ENCODE measurements at places on chromosomes 3 and 15.

- DNase-seq = no peak
These were observed 21.9 kb downstream of the OSTN start for GRCh38 chr3:191220908-191221307.

- no peak for DNase-seq
These were observed 17.3 kb downstream of the CACNA2D3 start for GRCh38 chr3:54139630-54140029.

- no peak for DNase-seq
These were observed 110.3 kb downstream of the MYLK start for GRCh38 chr3:123773681-123774431.

DNA sequence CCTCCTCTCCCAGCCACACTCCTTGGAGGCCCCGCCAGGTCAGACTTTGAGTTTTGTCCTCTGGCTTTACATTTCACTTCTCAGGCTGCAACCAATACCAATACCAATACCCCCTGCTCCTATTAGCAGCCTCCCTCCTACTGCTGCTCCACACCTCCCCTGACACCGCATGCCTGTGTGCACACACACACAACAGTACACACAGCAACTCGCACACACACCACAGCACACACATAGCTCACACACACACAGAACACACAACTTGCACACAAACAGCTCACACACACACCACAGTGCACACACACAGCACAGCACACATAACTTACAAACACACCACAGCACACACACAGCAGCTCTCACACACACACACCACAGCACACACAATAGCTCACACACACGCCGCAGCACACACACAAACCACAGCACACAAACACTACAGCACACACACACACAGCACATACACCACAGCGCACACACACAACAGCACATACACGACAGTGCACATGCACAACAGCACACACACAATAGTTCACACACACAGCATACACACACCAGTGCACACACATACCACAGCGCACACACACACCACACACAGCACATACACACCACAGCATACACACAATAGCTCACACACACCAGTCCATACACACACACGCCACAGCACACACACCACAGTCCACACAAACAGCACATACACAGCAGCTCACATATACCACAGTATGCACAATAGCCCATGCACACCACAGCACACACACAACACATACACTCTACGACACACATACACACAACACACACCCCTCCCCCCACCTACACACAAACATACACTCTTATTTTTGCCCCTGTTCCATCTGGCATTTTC, 204.7 kb downstream of the UACA start:
- DNase-seq = no peak

DNA sequence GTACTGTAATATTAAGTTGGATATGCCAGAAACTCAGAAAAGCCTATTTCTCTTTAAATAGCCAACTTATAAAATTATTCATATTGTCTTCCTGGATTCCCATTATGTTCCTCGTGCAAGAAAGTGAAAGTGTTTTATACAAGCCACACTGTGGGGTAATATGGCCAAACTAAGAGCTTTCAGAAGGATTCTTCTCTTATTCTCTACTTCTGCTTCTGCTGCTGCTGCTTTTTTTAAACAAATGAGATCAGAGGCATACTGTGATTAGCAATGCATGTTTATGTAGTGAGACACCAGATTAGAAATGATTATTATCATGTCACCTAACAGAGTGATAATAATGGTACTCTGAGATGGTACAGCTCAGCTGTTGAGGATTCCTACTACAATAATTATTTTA, 1026.5 kb upstream of the CFAP20DC start:
- no peak for DNase-seq

DNA sequence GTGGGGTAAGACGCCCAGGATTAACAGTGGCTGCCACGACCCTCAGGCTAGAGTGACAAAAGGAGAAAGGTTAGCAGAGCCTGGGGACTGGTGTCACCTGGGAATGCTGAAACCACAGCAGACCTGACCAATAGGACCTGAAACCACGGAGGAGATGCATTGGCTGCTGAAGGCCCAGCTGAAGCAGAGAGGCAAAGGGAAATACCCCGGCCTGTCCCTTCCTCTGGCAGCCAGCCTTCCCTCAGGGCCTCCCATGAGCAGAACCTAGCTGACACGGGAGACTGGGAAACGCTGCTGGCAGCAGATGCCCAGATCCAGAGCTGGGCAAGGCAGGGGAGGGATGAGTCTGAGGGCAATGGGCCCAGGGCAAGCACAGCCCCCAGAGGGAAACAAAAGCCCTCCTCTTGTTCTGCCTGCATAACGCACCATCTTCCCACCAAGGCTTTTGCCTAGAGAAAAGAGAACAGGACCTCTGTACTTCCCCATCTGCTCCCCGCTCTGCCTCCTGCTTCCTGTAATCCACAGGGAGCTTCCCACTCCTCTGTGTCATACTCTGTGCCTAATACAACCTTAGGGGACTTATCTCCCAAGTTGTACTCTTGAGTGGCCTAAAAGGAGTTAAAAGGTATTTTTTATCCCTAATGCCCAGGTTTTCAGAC, 216.2 kb downstream of the ABHD5 start:
- no peak for DNase-seq

DNA sequence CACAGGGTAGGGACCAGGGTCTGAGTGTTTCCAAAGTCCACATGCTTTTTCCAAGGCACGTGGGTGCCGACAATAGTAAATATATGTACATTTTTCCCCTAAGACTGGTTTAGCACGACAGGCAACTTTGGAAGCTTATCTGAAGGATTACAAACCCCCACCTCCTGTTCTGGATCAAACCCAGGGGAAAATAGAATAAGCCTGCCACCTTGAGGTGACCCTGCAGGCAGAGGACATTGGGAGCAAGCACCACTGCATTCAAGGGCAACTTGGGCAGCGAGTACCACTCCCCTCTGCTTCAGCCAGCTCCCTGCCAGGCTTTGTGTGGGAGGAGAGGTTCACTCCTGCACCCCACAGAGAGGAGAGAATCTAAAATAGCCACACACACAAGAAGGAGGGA, 44.8 kb downstream of the KBTBD12 start:
- no peak for DNase-seq

DNA sequence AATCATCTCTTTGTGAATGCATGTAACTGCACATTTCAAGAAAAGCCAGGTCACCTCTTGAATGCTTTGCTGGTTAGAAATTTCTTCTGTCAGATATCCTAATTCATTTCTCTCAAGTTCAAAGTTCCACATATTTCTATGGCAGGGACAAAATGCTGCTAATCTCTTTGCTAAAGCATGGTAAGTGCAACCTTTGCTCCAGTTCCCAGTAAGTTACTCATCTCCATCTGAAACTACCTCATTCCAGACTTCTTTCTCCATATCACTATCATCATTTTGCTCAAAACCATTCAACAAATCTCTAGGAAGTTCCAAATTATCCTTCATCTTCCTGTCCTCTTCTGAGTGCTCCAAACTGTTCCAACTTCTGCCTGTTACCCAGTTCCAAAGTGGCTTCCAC, 230.6 kb downstream of the ZMAT3 start:
- DNase-seq = no peak

GRCh38 chr3:186303965-186304364, 58.1 kb downstream of the DGKG start:
- no peak for DNase-seq

DNA sequence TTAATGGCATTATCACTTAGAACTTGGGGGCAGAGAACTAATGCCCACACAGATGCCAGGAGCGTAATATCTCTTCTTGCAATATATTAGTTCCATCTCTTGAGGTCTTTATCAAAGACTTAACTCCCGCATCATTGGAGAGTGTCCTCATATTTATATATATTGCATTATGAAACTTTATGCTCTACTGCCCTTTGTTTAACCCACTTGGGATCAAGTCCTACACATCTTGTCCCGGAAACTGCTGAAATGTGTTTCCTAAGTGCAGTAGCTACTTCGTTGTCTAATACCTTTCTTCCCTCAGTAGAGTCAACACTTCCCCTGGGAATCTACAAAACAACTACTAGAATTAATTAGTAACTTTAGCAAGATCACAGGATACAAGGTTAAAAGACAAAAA, 1029.2 kb downstream of the OTOL1 start:
- DNase-seq = no peak

DNA sequence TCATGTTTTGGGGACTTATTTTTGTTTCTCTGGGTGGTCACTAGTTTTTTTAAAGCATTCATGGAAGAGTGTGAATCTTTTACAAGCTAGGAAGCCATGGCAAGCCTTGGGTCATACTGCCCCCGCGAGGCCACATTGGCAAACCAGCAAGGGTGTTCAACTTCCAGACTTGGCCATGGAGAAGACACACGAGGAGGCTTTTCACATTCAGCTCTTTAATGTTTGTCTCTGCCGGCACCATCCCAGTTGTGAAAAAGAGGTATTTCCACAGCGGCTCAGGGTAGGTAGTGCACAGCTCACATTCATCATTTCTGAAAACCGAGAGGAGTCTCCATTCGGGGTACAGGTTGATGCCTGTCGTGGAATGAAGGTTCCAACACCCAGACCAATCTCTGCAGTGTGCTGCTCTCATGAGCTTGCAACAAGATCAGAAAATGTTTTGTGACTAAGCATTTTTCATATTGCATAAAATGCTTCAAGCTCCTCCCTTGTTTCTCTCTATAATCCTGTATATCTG, 7.7 kb downstream of the CCR5 start:
- no peak for DNase-seq

- no peak for DNase-seq
These were observed 998.6 kb downstream of the NAALADL2 start for GRCh38 chr3:175857666-175858270.

GRCh38 chr3:68483601-68484000, 448.7 kb downstream of the TAFA4 start:
- no peak for DNase-seq

- no peak for DNase-seq
These were observed 3.3 kb downstream of the GTF2A2 start for GRCh38 chr15:59654046-59654445.

DNA sequence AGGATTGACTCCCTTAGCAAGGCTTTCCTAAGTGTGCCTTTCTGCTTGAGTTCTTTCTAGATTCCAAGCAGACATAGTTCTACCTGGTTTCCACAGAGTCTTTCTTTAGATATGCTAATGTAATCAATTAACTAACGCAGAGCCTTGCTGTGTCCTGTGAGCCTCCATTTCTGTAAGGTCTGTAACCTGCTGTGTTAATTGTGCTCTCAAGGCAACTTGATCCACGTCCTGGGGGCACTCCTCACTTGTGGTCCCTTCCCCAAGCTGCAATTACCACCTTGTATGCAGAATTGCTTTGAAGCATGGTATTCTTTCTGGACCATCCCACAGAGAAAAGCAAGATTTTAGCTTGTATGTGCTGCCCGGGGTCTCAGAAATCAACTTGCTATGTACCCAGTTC, 29.5 kb upstream of the THSD4 start:
- DNase-seq = no peak

GRCh38 chr15:68208136-68208535, 3.0 kb upstream of the CALML4 start:
- DNase-seq = no peak

- DNase-seq = no peak
These were observed 110.4 kb downstream of the C3orf70 start for GRCh38 chr3:185042312-185043050.

- DNase-seq = no peak
These were observed 68.4 kb upstream of the NR2F2 start for GRCh38 chr15:96262097-96262496.

DNA sequence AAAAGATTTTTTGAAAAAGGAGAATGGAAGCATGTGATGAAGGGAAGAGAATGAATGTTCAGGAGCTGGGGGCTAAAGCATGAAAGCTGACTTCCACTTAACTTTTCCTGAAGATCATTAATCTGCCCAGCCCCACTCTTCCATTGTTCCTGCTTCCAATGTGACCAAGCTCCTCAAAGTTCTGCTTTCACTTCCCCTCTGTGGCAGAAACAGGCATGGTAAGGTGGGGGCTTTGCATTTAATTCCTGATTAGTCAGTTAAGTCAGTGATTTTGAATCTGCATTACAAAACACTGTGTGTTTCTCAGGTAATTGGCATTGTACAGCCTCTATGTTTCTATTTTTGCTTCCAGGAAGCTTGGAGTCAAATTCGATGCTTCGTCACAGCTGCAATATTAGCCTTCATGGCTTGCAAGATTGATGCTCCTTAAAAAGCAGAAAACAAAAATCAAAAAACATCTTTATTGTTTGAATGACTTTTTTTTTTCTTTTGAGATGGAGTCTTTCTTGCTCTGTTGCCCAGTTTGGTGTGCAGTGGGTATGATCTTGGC, 7.3 kb upstream of the TM6SF1 start:
- DNase-seq = no peak

GRCh38 chr3:16243706-16244490, 20.8 kb downstream of the DPH3 start:
- no peak for DNase-seq

DNA sequence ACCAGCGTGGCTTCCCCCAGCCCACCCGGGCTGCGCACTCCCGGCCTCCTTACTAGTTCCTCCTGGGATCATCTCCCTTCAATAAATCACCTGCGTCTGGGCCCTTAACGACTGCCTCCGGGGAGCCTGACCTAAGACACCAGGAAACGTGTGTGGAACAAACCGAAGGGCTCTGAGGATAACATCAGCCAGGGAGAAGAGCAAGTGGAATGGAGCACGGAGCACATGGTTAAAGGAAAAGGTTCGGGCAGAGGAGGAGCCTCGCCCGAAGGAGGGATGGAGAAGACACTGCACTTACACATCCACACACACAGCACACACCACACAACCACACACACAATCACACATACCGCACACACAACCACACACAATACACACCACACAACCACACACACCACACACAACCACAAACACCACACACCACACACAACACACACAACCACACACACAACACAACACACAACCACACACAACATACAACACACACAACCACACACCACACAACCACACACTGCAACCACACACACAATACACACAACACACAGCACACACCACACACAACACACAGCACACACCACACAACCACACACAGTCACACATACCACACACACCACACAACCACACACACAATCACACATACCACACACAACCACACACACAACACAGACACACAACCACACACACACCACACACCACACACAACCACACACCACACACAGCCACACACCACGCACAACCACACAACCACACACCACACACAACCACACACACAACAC, 24.7 kb downstream of the CPN2 start:
- no peak for DNase-seq

Measured in stimulated activated CD8-positive, alpha-beta memory T cell treated with anti-CD3 and anti-CD28 coated beads, Interleukin-15, amount 100 ng/mL, for 24 hours (primary cell).